ENCODE measurements at places on chromosomes 5 and 9.

- peak; percentile 16 for DNase-seq
Measured at GRCh38 chr9:131297903-131298302, 8.4 kb downstream of the PLPP7 start.

- DNase-seq: no peak
Measured at GRCh38 chr5:167696558-167697314, 594.7 kb upstream of the WWC1 start.

DNA sequence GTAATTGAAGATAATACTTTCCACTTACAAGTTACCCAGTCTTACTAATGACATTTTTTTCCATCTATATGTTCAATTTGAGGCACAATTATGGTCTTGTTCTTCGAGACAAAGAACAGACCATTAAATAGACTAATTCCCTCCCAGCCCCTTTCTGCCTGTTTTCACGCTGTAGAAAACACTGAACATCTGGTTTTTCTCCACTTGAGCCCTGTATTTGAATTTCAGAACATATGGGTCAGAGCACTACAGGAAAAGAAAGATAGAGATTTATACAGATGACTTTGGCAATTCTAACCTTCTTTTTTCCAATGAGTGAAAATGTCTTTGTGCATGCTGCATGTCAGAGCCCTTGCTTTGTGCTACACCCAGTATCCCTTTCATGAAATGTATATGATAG, 506.9 kb downstream of the LRRC70 start:
- DNase-seq: no peak

DNA sequence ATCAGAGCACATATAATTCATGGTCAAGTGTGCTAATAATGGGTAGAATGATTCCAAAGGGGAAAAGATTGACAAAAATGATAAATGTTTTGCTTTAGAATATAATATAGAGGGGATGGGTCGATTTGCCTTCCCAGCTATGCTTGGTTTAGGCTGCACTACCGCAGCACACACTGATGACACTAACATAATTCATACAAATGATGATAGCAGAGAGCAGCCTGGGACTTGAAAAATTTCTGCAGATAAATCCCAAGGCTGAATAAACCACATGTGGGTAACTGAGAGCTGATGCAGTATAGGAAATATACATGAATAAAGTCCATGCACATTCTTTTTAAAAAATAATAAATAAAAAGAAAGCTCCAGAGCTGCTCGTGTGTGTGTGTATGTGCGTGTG, 54.5 kb downstream of the EFNA5 start:
- no peak for DNase-seq

DNA sequence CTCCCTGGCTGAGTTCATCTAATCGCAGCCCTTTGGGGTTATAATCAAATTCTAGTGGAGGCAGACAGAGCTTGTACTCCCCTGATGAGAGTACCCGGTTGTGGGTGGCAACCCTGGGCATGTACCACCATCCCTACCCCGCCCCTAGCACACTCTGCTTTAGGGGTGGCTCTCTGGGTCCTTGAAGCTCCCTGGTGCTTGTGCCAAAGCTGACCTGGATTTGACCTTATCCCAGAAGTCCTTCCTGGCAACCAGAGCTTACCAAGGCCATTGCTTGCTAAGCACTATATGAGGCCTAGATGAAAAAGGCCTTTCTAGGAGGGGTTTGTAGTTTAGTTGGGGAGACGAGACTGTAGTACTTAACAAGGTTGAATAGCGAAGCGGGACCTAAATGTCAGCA, 72.2 kb downstream of the RGS3 start:
- DNase-seq: no peak

DNA sequence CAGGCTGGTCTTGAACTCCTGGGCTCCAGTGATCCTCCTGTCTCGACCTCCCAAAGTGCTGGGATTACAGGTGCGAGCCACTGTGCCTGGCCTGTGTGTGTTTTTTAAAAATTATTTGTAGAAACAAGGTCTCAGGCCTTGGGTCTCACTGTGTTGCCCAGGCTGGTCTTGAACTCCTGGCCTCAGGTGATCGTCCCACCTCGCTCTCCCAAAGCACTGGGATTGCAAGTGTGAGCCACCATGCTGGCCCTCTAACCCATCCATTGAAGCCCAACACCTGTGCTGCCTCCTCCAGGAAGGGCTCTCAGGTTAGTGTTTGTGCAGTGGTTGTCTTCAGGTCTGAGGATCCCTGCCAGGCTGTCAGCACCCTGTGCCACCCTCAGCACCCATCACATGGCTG, 56.6 kb downstream of the CXXC5 start:
- no peak for DNase-seq

DNA sequence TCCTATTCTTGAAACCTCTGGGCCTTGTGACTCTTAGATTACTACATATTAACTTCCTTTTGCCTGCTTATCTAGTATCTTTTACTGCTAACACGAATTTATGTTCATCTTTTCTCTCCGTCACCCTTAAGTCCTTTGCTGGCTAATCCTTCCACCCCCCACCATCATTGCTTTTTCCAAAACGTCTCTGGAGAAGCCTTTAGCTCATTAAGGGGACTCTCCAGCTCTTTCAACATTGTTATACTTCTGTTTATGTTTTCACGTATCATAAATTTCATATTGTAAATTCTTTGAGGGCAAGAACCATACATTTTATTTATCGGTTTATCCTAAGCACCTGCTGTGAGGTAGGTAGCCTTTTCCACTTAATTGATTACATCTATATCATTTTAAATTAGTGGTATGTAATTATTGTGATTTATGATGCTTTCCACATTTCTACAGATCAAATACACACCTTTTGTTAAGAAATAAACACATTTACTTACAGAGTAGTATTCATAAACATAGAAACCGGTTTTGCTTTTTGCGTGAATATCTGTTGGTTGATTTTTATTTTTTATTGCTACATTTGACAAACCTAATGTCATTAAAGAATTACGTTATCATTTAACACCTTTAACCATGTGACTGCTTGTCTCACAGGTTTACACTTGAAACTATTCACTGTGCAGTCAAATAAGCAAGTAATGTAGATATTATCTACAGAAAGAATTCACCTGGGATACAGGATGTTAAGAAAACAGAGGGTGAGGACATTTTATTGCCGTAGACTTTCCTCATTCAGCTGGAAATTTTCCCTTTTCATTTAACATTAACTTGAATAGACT, 15.4 kb upstream of the SNX2 start:
- no peak for DNase-seq

GRCh38 chr9:124392871-124393460, 22.3 kb downstream of the PSMB7 start:
- DNase-seq: no peak

DNA sequence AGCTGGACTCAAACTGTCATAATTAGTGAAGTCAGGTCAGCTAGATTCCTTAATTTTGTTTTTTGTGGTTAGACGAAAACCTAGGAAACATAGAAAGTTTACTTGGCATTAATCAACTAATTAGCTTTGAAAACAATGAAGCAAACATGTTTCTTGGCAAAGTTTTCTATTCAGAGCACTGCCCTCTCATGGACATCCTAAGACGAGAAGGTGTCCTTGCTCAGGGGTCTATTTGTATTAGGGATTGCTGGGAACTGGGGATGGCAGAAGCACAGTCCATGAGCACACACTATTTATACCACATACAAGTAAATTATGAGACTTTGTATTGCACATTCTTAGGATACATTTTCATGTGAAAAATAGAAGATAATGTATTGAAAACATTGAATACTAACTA, 49.7 kb downstream of the POC5 start:
- DNase-seq: no peak

- DNase-seq: no peak
Measured at GRCh38 chr9:135888766-135889394, 18.5 kb downstream of the CAMSAP1 start.

DNA sequence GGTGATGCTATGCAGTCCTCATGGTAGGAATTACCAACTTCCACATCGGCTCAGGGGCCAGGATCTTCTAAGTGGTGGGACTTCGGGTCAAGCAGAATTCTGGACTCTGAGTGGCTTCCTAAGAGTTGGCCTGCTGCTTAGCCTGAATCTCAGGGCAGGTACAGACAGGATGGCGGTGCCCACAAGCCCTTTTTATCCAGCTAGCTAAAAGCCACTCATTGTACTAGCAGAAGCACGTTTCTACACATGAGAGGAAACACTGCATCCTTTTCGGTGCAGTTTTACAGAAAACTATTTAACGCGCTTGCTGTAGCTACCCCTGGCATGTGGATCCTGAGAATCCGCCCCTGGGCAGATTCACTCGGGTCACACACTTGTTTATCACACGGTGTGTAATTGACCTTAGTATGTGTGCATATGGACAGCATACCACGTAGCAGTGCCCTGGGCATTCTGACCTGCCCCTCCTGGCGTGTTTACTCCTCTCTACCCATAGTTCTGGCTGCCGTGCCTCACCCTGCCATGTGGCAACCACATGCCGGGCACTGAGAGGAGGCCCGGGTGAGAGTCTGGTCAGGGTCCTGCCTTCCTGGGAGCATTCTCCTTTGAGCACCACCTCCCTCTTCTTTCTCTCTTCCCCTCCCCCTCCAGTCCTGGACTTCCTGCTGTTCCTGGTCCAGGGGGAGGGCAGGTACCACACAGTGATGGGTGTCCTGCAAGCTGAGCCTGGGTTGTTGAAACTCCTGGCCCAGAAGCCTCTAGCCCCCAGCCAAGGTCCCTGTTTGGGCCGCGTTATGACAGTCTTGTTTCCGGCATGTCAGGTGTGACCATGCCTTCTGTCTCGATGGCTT, 65.9 kb downstream of the DAB2IP start:
- DNase-seq: no peak

GRCh38 chr9:126499005-126499910, 114.5 kb upstream of the LMX1B start:
- DNase-seq: peak; percentile 45

DNA sequence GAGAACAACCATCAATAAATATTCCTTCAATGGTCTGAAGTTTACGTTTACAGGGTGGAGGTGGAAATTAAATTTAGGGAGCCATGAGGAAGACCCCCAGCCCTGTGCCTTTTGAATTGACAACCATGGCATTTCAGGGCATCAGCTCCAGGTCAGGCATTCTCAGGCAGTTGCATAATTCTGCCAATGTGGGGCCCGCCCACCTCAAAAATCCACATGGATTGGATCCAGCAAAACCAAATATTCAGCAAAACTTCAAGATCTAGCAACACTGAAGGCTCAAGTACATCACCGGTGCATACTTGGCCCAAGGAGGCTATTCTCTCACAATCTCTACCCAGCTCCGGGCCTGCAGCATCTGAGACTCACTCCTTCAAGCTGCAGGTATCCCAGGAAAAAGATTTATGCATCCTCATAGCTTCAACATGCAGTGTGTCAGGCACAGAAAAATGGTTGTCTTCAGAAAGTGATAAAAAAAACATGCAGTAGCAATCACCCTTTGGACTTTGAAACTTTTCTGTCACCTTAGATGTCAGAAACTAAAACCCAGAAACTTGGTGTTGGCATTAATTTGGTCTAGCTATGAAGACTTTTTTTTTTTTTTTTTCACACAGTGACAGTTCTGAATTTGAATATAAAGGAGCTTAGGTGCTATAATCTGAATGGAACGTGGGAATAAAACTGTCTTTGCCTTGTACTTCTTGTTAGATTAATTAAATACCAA, 21.4 kb upstream of the ANXA2R start:
- no peak for DNase-seq
